IPS-NIHi11 (cell line): ENCODE measurements at places on chromosomes 1 and 21.

GRCh38 chr1:200977071-200977754 is 46.3 kb downstream of the KIF21B start:
- DNase-seq, result no peak

GRCh38 chr1:174376030-174376429 is 71.7 kb upstream of the GPR52 start:
- no peak for DNase-seq

- DNase-seq, result peak; percentile 26
These were observed 103.9 kb downstream of the ZBTB18 start for GRCh38 chr1:244154872-244155531.

DNA sequence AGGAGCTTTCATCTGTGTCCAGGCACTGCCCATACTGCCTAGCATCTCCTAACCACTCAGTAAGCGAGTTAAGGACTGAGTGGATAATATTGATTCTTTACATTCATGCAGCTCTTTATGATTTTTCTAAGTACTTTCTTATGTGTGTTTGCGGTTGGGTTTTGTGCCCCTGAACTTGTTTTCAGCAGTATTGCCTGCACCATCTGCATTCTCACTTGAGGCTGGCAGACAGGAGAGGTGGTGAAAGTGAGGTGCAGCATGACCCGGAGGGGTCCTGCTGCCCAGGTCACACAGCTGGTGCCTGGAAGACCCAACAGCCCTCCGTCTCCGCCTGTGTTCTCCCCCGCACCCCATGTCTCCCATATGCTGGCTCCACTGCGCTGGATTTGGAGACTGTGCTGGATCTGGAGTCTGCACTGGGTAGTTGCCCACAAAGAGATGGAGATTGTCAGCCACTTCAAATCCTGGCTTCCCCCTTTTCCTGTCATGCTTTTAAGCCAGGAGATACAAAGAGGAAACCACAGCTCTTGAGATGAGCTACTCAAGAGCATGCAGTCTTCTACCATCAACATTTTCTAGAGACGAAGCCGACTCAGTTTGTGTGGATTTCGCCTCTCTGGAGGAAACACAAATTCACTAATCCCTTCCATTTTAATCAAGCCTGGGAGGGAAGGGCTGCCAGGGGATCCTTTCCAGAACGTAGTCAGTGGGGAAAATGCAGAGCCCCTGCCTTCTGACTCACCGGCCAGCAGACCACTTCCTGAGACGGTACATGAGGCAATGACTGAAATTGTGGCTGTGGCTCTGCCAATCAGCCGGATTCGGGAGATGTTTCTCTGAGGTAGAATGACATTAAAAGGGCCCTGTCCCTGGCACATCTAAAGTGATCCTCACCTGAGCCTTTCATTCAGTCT is 71.7 kb upstream of the ANGPTL1 start:
- no peak for DNase-seq

DNA sequence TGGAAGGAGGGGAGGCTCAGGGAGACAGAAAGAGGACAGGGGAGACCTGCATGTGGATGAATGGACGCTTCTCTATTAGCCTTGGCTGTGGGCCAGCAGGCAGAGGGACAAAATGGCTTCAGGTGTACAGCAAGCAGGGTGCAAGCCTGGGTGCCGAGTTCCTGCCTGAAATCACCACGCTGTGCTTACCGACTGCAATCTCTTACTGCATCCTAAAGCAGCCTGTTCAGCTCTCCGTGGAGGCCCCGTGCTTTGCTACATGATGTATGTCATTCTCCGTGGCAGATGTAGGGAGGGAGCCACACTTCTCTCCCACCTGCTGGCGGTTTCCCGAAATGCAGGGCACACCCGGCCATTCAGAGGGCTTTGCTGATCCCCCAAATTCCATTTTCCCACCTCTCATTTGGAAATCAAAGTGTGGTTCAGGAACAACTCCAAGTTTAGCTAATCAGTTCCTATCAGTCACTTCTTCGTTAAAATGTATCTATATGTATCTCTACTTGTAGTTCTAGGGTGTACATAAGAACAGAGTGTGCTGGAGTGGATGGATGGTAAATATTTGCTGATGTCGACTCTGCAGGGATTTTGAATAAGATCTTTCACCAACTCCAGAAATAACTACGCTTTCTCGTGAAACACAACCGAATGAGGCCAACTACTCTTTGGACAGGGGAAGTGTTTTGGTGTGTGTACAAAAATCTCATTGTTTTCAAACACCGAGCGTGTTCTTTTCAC is 122.3 kb upstream of the BACE2 start:
- peak; percentile 55 for DNase-seq

DNA sequence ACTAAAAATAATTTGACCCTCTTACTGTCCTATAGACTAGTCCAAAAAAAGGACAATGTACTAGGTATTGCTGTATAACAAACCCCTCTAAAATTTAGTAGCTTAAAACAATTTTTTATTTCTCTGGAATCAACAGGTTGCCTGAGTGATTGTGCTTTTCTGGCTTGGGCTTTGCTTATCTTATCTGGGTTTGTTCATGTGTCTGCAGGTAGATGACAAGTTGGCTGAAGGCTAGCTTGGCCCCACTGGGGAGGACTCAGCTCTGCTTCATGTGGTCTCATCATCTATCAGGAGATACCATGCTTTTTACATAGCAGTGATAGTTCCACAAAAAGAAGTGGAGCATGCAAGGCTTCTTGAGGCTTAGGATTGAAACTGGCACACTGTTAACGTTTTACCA is 114.2 kb downstream of the MAN1A2 start:
- no peak for DNase-seq

DNA sequence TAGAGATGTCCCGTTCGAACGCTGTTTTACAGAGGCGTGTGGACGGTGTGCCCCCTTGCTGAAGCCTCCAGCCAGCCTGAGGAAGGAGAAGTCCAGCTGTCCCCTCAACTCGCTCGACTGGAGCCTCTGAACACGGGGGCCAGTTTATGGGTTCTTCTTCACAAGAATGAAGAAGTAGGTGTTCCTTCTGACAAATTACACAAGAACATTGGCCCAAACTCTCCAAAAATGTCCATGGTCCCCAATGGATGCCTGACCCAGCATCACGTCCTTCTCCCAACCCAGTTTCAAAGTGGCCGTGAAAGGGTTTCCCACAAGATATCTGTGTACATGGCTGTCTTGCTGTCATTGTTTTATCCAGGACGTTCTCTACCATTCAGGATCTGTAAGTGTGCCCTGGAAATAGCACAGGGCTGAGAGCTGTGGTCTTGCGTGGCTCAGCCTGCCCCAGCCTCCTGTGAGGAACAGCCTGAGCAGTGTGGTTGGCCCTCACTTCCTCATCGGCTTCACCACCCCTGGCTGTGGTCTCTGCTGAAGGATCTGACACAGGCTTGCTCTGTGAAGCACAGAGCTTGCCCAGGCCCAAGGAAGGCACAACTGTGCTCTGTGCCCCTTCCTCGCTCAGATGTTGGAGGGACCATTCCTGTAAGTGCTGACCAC is 1.0 kb upstream of the S100B start:
- DNase-seq, result no peak

DNA sequence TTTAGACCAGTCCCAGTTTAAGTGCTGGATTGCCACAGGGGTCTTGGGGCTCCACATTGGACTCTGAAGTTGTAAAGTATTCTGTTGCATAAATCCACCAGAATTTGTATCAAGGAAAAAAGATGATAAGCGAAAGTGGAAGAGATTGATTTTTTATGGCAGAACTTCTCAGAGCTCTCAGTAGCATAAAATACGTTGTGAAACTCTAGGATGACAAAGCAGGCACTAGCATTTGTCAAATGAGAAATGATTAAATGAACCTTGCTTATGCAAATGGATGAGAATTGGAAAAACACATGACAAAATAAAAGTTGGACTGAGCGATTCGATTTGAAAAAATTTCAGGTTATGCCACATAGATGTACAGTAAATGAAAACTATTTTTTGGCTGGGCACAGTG is 253.8 kb upstream of the RAB4A start:
- DNase-seq, result no peak

GRCh38 chr1:145826030-145826429 is 2.0 kb downstream of the POLR3C start:
- DNase-seq, result no peak

DNA sequence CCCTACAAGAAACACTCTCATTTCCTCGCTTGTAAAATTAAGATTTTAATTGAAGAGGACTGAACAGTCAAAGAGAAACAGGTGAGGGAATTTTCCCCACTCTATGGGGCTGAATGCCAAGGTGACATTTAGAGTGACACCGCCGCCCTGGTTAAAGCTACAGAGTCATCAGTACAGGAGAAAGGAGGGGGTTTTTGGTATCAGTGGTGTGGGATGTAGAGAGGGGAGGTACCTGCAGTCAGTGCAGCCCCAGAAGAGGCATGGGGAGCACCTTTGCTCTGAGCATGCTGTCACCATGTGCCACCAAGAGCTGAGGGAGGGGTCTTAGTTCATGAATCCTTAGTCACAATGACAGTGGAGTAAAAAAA is 2.8 kb downstream of the DIRAS3 start:
- DNase-seq, result no peak

DNA sequence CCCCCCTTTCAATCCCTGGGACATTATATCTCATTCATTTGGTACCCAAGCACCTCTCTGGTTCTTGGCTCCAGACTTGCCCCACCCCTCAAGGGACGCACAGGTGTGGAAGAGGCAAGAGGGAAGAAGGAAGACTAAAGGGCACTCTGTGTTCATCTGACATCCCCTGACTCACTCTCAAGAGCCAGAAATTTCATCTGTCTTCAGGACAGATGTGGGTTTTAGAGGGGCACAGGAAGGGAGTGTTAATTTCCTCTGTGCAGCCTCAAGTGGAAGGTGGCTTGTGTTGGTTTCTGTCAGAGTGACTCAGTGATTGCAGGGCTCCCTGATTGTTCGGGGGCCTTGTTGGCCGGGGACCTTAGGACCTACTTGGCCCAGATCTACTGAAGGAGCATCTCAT is 2.4 kb downstream of the C2CD4D start:
- DNase-seq, result no peak

DNA sequence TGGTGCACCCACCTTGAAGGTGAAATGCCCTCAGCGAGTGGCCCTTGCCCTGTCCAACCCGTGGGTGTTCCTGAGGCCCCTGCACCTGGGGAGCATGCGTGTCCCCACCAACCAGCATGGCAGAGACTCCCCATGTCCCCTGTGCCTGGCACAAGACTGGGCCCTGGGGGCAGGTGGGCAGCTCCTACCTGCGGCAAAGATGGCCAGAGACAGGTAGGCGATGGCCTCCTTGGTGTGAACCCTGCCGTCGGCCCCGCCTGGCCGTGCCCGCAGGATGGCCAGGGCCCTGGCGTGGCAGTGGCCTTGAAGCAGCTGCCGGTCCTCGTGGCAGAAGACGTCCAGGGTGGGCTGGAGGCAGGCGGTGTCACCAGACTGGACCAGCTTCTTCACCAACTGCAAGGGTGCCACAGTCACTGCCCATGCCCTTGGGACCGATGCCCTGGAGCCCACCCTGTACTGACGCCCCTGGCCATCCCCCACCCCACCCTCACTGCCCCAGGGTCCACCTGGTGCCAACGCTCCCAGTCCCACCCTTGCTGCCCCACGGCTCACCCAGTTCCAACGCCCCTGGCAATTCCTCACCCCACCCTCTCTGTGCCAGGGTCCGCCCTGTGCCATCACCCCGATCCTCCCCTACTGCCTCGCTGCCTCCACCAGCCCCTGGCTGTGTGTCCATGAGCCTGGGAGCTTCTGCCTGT is 15.7 kb downstream of the TTC34 start:
- DNase-seq, result no peak

DNA sequence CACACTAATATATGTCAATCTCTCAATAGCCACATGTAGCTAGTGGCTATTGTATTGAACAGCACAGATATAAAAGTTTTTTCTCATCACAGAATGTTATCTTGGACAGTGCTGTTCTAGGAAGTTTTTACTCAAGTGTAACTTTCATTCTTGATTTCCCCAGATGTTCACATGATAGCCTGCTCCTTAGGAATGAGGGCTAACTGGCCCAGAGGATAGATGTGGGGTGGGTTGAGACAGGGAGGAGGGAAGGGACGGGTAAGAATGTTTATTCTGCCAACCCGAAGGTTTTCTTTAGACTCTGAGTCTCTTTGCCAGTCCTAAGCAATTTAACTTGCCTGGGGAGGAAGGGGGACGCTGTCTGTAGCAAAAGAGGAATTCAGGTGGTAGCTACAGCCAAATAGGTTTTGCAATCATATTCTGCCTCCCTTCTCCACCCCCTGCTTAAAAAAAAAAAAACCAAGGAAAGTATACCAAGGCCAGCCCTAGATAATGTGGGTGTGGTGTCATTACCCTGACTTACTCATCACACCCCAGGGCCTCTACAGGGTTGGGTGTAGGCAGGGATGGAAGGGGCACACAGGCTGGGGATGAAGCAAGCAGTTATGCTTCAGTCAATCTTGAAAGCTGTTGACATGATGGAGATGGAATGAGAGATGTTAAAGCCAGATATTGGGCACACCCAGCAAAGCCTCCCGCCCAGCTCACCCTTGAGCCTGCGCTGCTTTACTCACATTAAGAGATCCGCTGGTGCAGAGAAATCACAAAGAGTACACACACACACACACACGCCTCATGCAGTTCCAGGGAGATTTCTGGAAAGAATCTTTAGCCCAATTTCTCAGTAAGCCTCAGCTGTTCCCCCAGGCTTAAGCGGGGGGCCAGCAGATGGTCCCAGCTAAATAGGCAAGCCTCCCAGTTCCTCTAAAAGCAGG is 59.9 kb downstream of the PLXNA2 start:
- no peak for DNase-seq

- DNase-seq, result no peak
These were observed 9.1 kb downstream of the OLIG1 start for GRCh38 chr21:33078907-33079582.

DNA sequence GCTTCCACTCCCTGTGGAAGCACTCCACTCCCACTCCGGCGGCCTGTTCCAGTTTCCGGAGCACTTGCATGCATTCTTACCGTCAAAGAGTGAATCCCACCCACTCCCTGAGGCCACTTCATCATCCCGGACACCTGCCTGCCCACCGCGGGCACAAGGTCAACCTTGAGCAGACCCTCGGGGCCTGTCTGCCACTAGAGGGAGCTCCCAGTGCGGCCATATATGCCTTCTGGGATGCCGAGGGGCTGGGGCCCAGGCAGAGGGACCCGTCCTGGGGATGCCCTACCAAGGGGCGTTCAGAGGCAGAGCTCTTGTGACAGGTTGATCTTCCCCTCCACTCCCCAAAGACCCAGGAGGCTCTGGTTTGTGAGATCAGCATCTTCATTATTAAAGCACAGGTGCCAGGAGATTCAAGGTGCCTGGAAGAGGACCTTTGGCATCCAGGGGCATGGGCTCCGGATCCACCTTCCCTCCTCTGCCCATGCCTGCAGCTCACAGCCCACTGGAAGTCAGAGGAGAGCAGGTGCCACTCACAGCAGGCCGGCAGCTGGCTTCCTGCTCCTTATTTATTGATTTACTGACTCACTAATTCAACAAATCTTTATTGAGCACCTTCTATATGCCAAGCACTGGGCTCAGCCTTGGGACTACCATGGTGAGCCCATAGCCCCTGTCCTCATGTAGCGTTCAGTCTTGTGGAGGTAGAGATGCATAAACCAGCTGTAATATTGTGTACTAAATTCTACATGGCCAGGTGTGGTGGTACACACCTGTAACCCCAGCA is 47.3 kb downstream of the UBIAD1 start:
- peak; percentile 91 for DNase-seq

- DNase-seq, result no peak
These were observed 30.2 kb downstream of the LPAR3 start for GRCh38 chr1:84862810-84863251.

- no peak for DNase-seq
These were observed 86.7 kb upstream of the USP24 start for GRCh38 chr1:55301912-55302311.
